ENCODE measurements at places on chromosomes 12 and 14.

- DNase-seq: peak; percentile 21
Measured at GRCh38 chr14:74257078-74257940, 18.1 kb downstream of the VSX2 start.

DNA sequence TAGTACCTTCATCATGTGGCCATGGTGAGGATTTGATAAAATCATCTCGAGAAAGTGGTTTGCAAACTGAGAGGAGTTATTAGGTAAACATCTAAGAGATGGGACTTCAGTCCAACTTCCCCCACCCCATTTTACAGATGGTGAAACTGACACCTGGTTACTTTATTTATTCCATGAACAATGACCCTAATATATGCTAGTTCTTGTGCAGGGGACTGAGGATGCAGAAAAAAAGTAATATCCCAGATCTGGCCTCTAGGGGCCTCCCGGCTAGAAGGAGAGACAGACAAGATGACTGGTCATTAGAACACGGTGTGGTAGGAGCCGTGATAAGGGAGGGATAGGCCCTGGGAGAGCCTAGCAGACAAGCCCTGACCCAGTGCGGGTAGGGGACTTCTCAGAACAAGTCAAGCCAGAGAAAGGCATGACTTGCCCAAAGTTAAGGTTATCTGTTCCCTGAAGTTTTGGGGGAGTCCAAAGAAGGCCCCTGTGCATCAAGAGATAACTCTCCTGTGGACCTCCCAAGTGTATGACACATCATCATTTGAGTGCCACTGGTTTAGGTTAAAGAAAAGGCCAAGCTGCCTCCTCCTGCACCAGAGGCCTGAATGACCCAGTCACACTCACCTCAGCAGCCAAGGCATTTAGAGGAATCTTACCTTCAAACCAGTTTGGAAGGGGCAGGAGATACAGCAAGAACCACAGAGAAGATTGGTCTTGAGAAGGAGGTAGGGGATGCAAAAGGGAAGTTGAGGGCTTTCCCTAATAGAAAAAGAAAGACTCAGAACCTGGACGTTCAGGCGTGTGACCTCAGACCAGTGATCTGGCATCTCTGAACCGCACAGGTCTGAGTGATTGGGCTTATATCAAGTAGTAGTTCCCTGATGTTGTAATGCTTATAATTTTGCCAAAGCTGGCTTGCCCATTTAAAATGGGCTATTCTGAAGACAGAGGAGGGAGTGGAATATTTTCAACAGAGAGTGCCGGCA lies 1.6 kb downstream of the CMKLR1 start:
- peak; percentile 20 for DNase-seq

DNA sequence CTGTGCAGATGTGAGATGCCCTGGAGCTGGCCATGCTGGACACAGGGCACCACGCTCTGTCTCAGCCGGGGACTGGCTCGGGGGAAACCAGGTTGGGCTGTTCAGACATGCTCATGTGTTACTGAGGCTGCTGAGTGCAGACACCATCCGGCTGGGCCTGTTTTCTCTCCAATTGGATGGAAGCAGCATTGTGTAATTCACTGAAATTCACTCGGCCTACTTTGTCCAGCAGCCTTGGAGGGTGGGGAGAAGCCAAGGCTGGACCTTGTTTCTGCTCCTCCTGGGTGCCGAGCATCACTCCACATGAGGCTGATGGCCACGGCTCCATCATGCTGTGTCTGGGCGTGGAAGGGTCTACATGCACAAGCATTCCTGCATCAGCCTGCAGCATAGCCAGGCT lies 130.7 kb downstream of the SMOC1 start:
- DNase-seq: no peak

DNA sequence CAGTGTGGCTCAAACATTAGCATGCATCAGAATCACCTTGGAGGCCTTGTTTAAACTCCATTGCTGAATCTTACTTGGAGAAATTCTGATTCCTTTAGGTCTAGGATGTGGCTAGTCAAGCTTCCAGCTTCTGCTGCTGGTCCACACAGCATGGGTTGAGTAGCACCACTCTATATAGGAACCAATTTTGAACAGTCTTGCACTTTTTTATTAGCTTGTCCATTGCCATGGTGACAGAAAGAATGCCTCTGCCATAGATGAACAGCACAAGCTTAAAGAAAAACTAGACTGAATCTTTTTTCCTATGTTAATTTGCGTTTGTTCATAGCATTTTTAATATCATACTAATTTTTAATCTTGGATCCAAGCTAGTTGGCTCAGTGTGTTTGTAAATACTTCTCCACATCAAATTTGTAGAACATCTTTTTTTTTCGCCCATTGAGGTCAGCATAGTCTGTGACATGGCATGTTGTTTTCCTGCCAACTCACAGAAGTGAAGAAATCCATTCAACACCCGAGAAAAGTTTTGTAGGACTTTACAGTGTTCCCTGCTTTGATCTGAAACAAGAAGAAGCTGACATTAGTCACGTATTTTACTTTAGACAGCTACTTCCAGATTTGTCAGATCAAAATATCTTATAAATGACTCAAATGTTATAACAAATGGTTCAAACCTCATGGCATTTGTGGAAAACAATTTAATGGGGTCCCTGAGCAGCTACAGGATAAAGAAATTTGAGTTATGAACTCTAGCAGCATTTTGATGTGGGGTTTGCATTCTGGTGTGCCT lies 438.8 kb downstream of the EGLN3 start:
- DNase-seq: no peak

DNA sequence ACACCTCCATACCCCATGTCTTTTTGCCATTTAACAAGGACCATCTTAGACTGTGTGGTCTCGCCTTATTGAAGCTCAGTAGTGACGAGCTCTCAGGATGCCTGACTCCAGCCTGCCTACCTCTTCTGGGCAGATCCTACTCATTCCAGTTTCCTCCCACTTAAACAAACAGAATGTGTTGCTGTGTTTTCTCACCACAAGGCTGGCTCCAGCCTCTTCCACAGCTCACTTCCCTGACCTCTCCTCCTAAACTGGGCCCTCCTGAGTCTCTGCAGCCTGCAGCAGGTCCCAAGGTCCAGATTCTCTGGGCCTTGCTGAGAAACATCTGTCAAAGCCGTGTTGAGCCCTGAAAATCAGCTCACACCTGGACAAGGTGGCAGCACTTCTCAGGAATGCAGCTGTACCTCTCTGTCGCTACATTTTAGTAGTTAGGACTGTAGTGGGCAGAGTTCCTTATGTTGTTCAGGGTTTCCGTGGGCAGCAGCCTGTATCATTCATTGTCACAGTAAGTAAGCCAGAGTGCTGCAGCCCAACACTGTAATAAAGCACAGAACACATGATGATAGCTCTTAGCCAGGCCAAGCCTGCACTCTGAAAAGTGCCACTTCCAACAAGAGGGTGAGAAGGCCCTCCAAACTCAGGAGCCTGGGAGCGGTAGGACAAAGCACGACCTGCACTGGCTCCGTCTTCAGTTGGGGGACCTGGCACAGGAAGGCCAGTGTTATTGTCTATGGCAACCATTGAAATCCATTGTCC lies 68.5 kb downstream of the NKX2-1 start:
- DNase-seq: no peak

- DNase-seq: no peak
Measured at GRCh38 chr14:37678916-37679315, 83.5 kb downstream of the TTC6 start.

DNA sequence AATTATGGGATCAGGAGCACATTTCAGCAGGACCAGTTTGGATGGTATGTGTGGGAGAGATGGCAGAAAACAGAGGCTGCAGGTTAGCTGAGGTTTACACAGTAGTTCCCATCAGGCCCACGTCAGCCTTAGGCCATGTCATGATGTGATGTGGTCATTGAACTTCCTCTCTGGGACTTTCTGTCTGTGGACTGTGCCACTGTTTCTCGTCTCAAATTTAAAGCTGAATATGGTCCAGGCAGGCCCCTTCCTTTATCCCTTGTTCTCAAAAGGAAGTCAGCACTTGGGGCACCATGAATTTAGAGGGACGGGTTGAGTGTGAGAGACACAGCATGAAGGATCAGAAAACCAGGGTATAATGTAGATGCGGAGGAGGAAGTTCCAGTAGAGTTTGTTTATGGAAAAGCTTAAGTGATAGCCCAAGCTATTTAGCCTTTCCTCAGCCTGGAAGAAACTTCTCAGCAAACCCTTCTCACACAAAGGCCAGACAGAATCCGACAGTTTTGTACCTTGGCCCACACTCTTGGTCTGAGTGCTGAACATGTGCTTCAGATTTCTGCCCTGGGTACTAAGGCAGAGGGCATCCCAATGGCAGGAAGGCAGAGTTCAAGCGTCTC lies 3.6 kb upstream of the IGFBP6 start:
- no peak for DNase-seq

- no peak for DNase-seq
Measured at GRCh38 chr14:65461730-65462129, 49.2 kb downstream of the FUT8 start.

DNA sequence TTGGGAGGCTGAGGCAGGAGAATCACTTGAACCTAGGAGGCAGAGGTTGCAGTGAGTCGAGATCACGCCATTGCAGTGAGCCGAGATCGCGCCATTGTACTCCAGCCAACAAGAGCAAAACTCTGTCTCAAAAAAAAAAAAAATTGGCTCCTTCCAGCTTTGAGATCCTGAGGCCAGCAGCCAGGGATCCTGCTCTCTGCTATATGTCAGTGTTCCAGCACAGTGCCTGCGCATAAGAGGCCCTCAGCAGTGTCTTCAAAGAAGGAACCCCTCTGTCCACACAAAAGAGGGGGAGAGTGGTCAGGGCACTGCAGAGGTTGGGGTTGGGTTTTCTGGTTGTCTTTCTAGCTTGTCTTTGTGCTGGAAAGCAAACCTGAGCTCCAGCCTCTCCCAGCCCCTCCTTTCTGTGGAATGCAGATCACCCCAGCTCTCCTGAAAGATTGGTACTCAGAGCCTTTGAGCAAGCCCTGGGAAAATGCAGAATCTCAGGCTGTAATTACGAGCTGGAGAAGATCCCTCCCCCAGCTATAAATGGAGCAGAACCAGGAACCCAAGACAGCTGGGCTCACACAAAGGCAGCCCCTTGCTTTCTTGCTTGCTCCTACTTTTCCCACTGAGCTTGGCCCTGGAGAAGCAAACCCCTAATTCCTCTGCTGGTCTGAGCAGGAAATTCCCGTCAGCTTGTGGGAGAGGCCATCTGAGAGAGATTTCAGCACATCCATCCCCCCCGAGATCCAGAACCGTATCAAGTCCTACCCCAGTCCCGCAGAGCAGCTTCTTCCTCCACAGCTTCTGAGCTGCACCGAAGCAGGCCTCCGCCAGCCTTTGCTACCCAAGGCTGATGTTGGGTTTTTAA lies 205.7 kb downstream of the ZFP36L1 start:
- DNase-seq: no peak

GRCh38 chr12:94481734-94482133 lies 22.1 kb upstream of the CEP83 start:
- no peak for DNase-seq

- no peak for DNase-seq
Measured at GRCh38 chr12:106025129-106025528, 113.6 kb downstream of the NUAK1 start.

GRCh38 chr14:75628816-75629215 lies 31.9 kb downstream of the ERG28 start:
- no peak for DNase-seq

DNA sequence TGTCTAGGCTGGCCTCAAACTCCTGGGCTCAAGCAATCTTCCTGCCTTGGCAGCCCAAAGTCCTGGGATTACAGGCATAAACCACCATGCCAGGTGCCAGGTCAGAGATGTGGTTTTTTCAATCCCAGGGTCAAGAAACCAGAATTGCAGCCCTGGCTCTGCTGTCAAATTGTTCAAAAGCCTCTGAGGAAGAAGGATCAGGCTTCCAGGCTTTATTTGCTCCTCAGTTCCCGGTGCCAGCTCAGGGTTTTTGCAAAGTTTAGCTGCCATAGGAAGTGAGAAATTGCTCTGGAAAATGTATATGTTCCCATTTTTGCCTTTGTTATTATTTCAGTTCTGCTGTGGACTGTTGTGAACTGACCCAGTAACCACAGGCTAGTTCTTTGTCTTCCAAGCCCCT lies 28.7 kb downstream of the WNT5B start:
- DNase-seq: no peak

DNA sequence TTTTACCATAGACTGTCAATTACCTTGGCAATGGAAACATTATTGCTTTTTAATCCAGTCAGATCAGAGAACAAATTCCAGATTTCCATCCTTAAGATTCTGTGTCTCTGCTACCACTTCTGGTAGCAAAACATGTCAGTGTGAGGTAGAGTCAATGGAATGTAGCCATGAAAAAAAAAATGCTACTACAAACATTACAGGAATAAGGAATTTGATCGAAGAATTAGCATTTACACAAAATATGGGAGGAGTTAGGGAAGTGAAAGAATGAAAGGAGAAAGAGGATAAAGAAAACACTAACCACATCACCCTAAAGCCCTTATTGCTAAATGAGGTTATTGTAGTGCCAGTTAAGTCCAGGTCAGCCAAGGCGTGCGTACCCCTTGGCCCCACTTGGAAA lies 9.2 kb downstream of the MED21 start:
- no peak for DNase-seq

DNA sequence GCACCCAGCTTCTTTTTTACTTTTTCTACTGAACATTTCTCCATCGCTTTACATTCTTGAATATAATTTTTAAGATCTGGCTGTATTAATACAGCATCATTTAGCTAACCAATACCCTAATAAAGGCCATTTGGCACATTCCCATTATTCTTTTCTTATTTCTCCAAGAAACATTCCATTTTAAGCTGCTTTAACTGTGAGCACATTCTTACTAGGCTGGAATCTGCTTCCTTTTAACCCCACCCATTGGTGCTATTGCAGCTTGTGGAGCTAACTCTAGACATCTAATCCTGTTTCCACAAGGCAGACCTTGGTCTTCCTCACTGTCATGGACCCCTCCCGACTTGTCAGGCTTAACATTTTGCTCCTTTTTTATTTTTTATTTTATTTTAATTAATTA lies 15.2 kb downstream of the CALM1 start:
- DNase-seq: no peak

- DNase-seq: no peak
Measured at GRCh38 chr12:68675101-68675842, 11.5 kb upstream of the NUP107 start.

GRCh38 chr14:76863724-76864407 lies 37.7 kb downstream of the LRRC74A start:
- peak; percentile 49 for DNase-seq

DNA sequence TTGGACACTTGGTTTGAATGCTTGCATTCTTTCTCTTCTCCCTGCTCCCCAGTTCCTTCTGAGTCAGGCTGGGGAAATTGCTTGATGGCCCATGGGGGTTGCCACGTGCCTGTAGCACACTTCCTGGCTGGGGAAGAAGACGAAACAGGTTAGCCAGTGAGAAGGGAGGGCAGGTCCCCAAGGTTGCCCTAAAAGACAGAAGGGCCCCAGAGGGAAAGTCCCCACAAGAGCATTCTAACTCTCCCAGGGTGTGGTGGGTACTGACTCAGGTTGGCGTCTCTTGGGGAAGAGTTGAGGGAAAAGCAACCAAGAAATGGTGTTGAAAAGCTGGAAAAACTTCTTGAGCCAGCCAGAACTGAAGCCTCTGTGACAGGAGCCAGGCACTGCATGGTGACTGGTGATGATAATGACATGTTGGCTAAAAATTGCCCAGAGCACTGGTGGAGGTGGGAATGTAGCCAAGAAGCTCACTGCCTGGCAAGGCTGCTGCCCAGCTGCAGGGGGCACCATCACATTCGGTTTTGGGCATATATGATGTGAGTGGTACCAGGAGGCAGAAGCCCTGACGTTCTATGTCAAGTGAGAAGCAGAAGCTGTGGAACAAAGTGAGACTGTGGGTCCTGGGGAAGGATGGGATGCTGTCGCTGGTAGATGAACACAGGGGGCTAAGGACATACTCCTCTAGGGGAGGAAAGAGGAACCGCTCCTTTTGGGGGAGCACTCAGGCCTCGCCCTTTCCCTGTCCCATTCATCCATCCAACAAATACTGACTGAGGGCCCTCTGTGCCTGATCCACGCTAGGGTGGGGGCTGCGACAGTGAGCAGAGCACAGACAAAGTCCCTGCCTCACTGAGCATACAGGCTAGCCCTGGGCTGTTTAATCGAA lies 8.1 kb upstream of the RABGGTA start:
- no peak for DNase-seq
